RKO (cell line): ENCODE measurements at places on chromosomes 12 and 14.

DNA sequence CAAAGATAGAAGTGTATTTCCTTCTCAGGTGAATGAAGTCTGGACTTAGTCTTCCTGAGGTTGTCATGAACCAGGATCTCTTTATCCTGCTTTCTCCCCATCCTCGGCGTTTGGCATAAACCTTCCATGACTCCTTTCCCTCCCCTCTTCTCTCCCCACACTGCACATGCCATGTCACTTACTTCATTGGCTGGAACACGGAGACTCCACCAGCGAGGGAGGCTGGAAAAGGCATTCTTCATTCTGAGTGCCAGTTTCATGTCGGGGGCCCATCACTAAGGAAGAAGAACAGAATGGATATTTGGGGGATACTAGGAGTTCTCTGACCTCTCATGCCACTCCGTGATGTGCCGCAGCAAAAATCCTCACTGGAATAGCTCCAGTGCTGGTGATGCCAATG, 105.6 kb downstream of the VCPKMT start:
- no peak for DNase-seq

DNA sequence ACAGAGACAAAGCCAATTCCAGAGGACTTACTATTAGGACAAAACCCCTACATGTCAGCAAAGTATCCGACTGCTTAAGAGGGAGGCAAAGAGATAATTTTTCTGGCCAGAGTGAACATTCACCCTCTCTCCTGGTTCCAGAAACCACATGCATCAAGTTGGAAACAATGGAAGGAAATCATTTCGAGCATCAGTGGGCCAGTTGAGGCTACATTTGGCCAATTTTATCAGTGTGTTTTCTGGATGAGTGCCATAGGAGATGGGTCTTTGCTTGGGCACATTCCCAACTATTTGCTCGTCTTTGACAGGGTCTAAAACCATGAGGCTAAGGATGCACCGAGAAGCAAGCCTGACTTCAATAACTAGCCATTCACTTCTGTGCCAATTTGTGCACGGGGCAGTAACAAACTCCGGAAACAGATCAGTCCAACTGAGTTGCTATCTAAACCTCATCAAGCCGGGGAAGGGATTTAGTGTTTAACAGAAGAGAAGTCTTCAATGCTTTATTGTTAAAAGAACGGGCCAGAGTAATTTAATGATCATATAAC, 17.4 kb downstream of the EGLN3 start:
- DNase-seq = no peak

DNA sequence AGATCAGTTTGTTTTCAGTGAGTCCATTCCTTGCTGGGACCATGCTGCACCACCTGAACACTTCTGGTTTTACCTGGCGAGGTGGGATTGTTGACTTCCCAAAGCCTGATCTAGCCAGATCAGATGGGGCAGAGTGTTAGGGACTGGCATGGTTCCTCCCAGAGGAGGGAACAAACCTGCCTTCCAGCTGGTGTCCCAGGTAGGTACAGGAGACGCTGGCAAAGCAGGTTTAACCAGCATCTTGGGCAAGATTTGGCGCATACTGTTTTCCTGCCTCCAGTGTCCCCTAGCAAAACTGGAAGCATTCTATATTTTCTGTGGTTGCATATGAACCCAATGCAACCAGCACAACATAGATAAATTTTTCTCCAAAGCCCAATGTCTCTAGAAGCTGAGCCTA, 14.6 kb upstream of the FOS start:
- no peak for DNase-seq

DNA sequence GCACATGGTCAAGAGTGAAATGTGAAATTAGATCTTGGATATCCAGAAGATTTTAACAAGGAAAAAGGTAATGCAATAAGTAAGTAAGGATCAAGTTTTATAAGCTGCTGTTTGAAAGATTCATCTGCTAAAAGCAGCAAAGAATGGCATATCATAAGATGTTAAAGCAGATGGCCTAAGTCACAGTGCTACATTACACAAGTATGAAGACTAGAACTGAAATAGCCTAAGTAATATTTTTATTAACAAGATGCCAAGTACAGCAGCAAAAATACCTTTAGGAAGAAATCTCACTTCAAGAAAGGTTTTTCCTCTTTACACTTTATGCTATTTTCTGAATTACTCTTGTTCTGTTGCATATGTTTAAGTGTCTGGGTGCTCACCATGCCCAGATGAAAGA, 414.1 kb downstream of the MDGA2 start:
- DNase-seq = no peak

GRCh38 chr12:76595056-76595455, 35.5 kb upstream of the OSBPL8 start:
- DNase-seq = no peak

GRCh38 chr14:34633742-34634141, 3.8 kb upstream of the SNX6 start:
- no peak for DNase-seq

- DNase-seq = no peak
Measured at GRCh38 chr14:34833549-34834523, 41.3 kb downstream of the BAZ1A start.

GRCh38 chr14:97975216-97975615, 1178.0 kb downstream of the VRK1 start:
- no peak for DNase-seq

GRCh38 chr12:42933461-42934081, 344.0 kb upstream of the PRICKLE1 start:
- DNase-seq = no peak

- DNase-seq = no peak
Measured at GRCh38 chr12:44428825-44429224, 447.3 kb downstream of the NELL2 start.

DNA sequence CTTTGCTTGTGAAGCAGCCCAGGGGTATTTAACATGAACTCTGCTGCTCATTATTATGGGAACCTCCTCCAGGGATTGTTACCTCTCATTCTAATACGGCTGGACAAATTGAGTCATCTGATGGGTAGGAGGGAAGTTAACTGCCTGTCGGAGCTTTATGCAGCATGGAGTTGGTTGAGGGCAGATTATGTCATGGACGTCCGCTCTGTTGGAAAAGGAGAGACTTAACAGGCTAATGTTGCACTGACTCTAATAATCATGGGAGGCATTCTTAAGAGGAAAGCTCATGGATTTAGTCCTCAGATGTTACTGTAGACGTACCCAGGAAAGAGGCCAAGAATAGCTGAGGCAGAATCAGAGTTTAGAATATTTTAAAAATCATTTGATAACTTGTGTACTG, 9.9 kb downstream of the POP5 start:
- DNase-seq = no peak

GRCh38 chr12:75317784-75318183, 12.3 kb downstream of the CAPS2 start:
- no peak for DNase-seq

DNA sequence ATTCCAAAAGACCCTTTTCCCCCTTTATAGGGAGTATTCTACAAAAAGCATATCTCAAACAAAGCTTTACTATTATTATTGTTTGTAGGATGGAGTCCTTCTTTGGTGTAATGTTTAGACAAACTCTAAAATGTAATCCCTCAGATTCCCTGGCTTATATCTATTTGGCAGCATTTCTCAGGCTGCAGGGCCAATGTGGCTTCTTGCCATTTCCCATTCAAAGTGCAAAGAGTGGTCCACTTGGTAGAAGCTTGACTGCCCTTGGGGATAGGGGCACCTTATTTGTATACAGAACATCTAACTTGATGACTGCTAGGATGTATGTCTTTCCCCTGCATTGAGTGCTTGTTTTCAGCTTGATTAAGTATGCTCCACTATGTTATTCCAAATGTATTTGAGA, 242.7 kb downstream of the PRKD1 start:
- DNase-seq = no peak

GRCh38 chr14:100155756-100156616, 3.5 kb downstream of the DEGS2 start:
- no peak for DNase-seq

- DNase-seq = no peak
Measured at GRCh38 chr12:70618371-70618770, 18.9 kb downstream of the PTPRB start.

GRCh38 chr14:51094282-51094821, 553 bp downstream of the TRIM9 start:
- no peak for DNase-seq
